ENCODE measurements at places on chromosomes 7 and 10.

GRCh38 chr10:8453587-8453986, 399.1 kb downstream of the GATA3 start:
- DNase-seq = no peak

DNA sequence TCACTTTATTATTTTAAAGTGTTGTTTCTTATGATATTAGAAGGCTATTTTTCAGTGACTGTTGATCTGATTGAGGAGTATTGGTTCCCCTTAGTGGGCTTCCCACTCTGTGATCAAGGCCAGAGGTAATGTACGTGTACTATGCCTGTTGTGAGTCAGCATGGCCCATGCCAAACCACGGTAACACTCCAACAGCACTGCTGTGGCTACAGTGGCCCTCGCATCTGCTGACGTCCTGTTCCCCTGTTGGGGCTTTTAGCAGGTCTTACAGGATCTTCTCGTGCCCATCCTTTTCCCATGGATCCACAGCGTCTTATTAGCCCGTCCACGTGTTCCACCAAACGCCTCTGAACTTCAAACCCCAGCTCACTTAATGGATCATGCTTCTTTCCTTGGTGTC, 964.6 kb upstream of the CELF2 start:
- DNase-seq = no peak

DNA sequence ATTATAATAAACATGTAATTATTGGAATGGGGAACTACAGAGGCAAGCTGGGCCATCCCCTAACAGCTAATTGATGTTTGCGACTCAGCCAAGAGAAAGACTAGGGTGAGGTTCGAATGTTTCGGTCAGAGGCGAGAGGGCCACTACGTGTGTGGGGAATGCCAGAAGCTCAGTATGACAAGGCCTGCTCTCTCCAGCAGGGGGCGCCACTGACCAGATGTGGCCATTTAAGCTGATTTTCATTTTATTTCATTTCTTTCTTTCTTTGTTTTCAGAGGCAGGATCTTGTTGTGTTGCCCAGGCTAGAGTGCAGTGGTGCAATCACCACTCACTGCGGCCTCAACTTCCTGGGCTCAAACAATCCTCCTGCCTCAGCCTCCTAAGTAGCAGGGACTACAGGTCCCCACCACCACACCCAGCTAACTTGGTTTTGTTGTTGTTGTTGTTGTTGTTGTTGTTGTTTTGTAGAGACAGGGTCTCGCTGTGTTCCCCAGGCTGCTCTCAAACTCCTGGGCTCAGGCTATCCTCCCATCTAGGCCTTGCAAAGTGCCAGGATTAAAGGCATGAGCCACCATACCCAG, 38.1 kb downstream of the TMEM130 start:
- peak; percentile 5 for DNase-seq

DNA sequence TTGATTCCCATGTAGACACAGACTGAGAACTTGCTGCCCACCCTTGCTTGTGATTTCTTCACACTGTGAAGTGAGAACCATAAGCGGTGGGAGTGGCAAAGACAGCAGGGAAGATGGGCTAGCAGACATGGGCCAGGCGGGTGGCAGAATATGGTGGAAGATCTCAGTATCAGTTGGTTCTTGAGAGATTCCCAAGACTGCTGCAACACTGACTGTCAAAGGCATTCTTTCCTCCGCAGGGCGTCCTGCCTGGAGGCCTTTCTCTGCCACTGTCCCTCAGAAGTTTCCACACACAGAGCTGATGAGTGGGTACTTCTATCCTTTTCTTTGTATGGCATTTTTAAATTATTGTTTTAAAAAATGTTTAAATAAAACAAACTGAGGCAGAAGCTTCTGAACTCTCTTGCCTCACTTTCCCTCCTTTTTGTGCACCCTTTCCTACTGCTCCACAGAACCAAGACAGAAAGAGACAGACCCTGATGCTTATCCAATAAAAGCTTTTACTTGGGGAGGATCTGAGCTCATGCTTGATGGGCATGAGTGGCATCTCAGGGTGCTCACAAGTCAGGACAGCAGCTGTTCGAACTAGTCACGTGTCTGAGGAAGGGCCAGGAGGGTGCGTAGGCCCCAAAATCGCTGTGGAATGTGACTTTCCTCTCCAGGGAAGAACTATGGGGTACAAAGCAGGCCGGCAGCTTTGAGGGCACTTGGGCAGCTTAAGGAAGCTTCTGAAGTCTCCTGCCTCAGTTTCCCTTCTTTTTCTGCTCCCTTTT, 104.7 kb upstream of the PCGF5 start:
- no peak for DNase-seq

GRCh38 chr7:83798489-83798888, 149.6 kb upstream of the SEMA3E start:
- DNase-seq = no peak

- DNase-seq = no peak
Measured at GRCh38 chr10:29618341-29619171, 16.2 kb downstream of the SVIL start.

- DNase-seq = no peak
Measured at GRCh38 chr7:8507566-8507965, 74.2 kb downstream of the NXPH1 start.

GRCh38 chr7:157984423-157985163, 603.0 kb downstream of the PTPRN2 start:
- no peak for DNase-seq

DNA sequence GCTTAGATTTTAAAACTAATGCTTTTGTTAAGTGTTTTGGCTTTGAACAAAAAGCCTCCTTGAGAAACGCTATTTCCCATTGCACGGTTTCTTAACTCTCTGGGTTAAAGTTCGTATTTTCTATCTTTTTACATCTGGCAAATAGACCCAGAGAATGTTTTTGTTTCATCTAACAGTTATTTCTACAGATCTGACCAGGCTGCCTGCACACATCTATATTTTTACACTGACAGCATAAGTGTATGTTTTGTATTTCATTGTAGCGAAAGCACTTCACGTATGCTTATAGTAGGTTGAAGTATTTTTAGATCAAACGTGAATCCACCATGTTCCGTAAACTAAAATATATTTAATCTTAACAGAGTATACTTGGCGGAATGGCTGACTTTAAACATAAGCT, 477.3 kb downstream of the SDK1 start:
- DNase-seq = no peak

GRCh38 chr10:58104351-58104751, 163.3 kb downstream of the IPMK start:
- DNase-seq = no peak

GRCh38 chr10:116170815-116171250, 102.2 kb downstream of the GFRA1 start:
- no peak for DNase-seq

DNA sequence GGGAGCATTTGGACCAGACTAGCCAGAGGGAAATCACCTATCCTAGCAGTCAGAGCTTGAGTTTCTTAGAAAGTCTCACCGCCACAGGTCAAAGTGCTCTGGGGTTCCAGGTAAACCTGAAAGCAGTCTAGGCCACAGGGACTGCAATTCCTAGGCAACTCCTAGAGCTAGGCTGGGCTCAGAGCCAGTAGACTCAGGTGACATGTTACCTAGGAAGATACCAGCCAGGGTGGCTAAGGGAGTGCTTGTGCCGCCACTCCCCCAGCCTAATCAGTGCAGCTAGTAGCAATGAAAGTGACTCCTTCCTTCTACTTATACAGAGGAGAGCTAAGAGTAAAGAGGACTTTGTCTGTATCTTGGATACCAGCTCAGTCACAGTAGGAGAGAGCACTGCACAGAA, 348.7 kb upstream of the HPS1 start:
- no peak for DNase-seq

- no peak for DNase-seq
Measured at GRCh38 chr7:10793995-10794775, 179.5 kb upstream of the PHF14 start.

DNA sequence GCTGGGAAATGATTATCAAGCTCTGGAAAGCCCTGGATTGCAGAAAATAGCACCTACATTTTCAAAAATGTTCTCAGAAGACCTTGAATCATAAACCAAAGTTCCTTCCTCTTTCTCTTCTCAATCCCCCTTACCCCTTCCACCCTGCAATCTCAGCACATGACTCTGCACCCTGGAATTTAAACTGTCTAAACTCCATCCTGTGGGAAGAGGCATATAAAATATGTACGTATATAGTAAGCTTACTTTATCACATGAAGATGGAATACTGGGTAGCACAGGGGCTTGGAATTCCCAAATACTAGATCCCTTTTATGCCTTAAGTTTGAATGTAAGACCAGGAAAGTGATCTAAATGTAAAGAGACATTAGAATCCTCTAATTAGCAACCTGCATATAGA, 7.7 kb downstream of the AGMO start:
- no peak for DNase-seq

- DNase-seq = no peak
Measured at GRCh38 chr10:56763090-56763489, 402.0 kb upstream of the ZWINT start.

- DNase-seq = no peak
Measured at GRCh38 chr7:48755061-48755555, 169.2 kb upstream of the CDC14C start.

DNA sequence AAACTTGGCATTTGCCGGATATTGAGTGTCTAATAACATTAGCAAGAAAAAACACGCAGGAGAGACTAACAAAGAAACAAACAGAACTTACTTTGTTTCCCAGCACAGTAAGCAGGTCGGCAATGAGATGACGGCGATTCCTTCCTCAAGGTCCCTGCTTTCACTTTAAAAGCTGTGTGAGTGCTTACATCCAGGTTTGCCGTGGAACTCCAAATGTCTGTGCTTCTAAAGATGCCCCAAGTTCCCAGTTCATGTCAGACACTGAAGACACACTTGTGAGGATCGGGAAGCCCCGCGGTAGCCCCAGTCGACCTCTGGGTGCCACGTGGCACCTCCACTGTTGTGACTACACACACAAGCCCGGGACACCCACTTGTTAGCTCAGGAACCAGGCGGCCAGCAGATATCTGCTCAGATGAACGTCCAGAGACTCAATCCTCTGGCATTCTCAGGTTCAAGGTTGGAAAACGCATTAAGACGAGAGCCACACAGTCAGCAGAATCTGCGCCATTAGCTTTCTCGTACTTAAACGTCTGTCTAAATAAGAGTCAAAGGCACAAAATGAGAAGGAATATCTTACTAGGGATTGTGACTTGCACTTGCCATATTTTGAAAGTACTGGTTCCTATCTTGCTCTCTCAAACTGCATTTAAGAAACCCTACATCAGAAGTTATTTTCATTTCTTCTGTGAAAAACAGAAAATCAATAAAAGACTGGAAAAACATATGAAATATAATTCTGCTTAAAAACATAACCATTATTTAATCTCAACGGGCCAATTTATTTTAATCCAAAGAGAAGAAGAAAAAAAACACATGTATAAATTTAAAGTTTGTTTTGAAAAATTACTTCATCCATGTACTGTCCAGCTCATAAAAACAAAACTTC, 207.6 kb upstream of the KLF14 start:
- DNase-seq = no peak

DNA sequence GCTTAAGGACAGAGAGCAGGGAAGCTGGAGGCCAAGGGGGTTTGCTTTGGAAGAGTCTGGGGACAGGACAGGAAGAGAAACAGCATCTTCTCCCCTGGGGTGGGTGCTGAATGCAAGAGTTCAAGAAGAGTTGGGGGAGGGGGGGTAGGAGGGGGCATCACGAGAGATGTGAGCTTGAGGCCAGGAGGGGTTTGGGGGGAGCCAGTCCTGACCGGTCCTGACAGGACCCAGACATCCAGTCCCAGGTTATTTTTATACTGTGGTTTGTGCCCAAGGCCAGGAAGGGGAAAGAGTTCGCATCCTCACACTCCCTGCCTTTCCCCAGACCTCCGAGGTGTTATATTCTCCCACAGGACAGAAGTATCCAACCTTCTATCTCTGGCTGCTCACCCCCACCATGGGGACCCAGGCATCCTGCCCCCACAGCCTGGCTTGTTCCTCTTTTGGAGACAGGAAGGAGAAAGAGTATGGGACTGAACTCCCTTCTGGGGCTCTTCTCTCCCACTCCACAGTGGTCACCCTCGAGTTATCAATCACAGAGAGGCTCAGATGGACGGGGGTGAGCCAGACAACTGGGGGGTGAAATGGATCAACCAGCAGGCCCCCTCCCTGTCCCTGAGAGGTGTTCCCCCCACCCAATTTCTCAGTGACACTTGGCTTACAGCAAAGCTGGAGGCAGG, 2.8 kb downstream of the TSC22D4 start:
- no peak for DNase-seq

DNA sequence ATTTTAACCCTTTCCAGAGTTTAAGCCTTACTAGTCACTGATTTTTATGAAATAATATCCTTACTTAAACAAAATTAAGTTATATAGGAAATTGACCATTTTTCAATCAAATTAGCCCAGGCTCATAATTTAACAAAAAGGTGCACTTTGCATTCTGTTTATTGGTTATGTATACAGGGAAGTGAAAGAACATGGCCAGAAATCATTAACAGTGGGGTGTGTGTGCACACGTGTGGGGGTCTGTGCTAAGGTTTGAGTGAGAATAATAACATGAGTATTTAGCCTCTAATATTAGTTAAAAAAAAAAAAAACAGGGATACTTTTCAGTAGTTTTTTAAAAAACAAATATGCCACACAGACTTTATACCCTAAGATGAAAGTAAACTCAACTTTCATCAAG, 510.5 kb upstream of the PFKP start:
- DNase-seq = no peak

- no peak for DNase-seq
Measured at GRCh38 chr10:124348801-124349200, 69.9 kb downstream of the OAT start.

DNA sequence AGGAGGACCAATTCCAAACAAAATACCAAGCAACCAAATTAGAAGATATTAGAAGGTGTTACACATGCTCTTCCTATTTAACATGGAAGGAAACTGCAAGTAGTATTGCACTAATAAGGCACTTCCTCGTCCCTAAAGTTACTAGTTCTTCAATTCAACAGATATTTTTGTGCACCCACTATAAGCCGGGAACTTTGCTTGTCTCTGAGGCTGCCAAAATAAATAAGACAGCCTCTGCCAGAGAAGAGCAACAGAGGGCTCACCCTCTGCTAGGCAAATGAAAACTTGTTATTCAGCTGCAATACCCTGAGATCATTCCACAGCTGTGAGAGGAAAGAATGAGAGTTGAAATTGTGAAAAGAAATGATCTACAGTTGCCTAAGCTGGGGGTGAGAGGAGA, 37.4 kb upstream of the GSAP start:
- DNase-seq = no peak

- no peak for DNase-seq
Measured at GRCh38 chr7:39429421-39429820, 136.8 kb upstream of the YAE1 start.

GRCh38 chr7:3245721-3246120, 55.3 kb upstream of the SDK1 start:
- no peak for DNase-seq

GRCh38 chr7:54326592-54327167, 215.5 kb upstream of the VSTM2A start:
- DNase-seq = no peak

GRCh38 chr7:98399890-98400541, 874 bp downstream of the BAIAP2L1 start:
- DNase-seq = no peak

Measured in activated T-helper 1 cell treated with Interleukin-2 at 50 U/mL for 16 hours (primary cell).